ENCODE measurements at places on chromosomes 1 and 21.

GRCh38 chr1:156755527-156755950 lies 4.1 kb upstream of the HDGF start:
- no peak for DNase-seq

GRCh38 chr1:1996207-1996651 lies 7.4 kb downstream of the CFAP74 start:
- no peak for DNase-seq

DNA sequence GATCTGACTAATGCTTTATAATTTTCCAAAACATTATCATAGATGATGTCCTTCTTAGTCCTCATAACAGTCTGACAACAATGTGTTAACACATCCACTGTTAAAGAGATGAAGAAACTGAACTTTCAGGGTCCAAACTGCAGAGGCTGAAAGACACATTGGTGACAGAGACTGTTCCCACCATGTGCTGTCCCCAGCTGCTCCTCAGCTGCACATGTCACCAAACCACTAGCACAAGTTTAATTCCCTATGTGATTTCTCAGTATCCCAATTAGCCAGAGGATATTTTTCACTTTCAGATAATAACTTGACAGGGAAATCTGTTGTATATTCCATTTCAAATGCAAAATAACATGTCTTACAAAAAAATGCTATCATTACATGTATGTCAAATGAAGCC lies 24.6 kb downstream of the LAMC2 start:
- DNase-seq = no peak

- DNase-seq = no peak
Measured at GRCh38 chr1:8032366-8032910, 6.3 kb upstream of the ERRFI1 start.

GRCh38 chr1:1181129-1181937 lies 7.7 kb downstream of the TTLL10 start:
- no peak for DNase-seq

Measured in cortex of kidney (tissue), 1 donor.